Epithelial cell of proximal tubule (primary cell): ENCODE measurements at places on chromosomes 1 and 21.

DNA sequence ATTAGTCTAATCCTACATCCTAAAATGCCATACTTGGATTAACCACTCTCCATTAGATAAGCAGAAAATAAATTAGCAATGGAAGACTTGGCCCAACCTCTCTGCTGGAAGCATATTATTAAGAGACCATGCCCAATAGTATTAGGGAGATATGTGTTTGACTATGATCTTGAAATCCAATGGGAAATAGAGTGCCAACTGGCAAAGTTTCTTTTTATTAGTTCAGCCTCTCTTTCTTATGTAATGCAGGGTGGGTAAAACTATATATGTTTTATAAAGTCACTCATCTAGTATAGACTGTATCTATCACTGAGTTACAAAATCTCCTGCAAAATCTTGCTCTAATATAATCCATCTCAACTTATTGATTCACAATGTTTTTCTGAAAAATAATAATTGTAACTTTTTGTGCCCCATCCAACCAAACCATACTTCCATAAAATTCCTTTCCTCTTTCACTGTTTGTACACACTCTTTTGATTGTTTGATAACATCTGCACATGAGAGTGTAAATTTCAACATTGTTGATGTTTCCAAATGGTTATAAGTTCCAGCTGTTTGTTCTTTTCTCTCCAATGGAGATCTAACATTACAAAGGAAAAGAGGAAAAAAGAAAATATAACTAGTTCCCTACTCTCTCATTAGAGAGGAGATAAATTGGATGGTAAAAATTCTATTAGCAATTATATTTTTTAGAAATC, 408.1 kb upstream of the ADGRL2 start:
- no peak for DNase-seq

DNA sequence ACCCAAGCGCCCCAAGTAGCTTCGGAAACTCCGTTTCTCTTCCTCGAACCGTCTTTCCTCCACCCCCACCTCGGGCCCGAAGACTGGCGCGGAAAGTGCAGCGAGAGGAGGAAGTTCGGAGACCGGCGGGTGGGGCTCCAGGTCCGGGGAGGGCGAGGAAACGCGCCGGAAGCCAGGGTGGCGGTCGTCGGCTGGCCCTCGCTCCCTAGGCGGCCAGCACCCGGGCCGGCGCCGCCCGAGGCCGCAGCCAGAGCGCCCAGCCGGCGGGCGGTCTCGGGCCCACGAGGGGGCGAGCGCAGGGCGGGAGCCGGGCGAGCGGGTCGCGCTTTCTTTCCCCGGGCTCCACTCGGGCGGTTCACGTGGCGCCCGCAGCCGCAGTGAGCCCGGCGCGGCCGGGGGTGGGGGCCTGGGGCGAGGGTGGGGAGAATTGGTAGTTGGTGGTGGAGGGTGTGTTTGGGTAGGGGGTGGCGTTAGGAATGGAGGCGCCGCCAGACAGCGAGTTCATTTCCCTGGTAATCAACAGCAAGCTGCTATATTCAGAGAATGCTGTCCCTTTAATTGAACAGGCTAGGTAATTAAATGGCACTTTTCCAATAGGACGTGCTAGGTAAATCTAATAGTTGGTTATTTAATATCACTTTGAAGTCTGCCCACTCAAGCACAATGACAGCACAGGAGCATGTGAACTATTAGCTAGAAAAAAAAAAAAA, 6.7 kb downstream of the LMO4 start:
- no peak for DNase-seq

DNA sequence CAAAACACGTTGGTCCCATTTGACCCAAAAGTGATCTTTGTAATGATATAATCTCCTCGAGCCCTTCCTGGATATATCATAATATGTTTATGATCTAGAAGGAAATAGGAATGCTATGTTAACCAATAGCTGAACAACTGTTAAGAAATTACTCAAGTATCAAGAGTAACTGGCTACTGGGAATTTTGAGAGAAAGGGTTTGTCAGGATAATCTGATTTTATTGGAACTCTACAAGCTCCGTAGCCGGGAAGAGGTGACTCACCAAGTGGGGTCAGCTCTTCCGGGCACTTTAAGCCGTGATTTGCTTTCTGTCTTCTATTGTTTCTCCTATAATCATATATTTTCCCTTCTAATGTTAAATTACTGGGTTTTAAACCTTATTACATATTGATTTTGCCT, 250.5 kb upstream of the POGK start:
- DNase-seq: no peak

- DNase-seq: no peak
Observed at GRCh38 chr1:8439015-8439702, 121.2 kb downstream of the SLC45A1 start.

DNA sequence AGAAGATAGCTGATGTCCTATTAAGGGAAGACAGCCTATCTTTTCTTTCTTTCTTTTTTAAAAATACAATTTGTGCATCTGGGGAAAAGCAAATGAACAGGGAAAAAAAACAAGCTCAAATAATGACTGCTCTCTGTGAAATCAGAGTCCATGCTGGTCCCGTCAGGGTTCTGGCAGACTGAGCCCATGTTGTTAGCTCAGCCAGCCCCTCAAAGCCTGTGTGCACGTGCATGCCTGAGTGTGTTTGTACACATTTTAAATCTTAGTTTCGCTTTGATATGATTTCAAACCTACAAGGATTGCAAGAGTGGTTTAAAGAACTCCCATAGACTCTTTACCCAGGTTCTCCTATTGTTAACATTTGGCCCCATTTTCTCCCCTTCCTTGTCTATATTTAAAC, 231.8 kb upstream of the GREM2 start:
- no peak for DNase-seq

DNA sequence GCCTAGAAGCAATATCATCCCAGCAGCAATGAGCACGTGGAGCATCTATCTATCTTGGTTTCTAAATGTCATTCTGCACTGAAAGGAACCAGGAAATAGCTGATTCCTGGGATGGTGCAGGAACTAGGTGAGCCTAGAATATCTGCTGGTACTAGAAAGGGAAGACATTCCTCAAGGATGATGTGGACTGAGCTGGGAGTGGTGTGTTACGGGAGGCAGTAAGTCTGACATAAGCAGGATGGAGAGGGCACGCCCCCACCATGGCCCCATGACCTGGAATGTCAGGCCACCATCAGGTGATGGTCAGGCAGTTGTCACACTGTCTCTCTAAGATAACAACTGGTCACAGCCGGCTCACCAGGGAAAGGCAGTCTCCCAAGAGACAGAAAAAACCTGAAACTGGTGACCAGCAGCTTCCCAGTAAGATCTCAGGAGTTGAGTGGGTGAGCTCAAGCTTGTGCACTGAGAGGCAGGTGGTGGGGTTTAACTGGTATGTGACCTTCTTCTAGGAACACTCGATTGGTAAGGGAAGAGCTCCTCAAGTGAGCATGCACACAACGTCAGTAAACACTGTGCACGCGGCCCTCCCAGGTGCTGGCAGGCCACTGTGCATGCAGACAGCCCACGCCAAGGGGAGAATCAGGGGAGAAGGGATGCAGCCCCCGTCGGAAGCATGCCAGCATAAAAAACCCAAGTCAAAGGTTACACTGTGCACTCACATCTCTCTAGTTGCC, 148.7 kb downstream of the ADSS2 start:
- DNase-seq: peak; percentile 71
